AG09319 (cell line): ENCODE measurements at places on chromosomes 7 and 10.

- DNase-seq = no peak
Measured at GRCh38 chr10:104293781-104294321, 24.9 kb downstream of the GSTO2 start.

- DNase-seq = no peak
Measured at GRCh38 chr10:88330174-88330573, 252.9 kb downstream of the RNLS start.

- DNase-seq = no peak
Measured at GRCh38 chr10:49178489-49179471, 9.4 kb downstream of the TMEM273 start.

DNA sequence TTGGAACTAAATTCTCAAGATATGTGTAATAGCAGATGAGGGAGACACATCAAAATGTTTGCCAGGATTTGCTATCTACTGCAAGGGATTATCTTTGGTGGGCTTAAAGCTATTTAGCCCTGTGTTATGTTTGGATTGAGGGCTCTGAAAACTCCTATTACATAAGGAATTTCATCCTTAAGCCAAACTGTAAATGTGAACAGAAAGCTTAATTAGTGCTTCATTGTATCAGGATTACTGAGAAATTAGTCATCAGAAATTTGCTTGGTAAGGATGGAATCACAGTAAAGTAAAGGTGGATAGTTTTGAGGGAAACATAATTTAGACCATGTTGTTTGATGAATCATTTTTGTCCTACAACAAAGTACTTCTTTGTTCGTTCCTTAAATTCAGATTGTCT lies 8.3 kb downstream of the ANKRD7 start:
- no peak for DNase-seq

- no peak for DNase-seq
Measured at GRCh38 chr10:131626274-131626673, 274.5 kb upstream of the PPP2R2D start.

- no peak for DNase-seq
Measured at GRCh38 chr10:96136810-96137209, 6.7 kb downstream of the ZNF518A start.

DNA sequence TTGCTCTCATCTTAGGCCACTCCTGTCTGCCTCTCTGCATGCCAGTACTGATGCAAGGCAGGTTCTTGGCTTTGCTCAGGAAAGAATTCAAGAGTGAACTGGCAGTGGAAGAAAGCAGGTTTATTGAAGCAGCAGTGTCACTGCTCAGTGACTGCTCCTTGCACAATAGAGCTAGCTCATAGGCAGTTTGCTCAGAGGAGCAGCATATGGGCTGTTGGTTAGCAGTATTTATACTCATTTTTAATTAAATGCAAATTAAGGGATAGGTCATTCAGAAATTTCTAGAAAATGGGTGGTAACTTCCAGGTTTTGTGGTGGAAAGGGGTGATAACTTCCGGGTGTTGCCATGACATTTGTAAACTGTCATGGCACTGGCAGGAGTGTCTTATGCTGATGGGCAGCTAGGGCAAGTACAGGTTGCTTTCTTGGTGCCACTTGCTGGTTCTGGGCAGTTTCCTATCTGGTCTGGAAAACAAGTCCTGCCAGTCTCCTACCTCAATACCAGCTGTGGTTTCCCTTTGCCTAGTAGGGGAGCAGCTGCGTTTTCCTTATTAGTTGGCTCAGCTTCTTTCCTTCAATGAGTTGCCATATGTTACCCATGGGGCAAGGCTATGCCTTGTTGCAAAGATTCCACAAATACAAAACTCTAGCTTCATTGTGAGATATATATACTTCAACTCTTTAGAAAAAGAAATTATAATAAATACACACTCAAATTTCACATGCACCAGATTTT lies 64.8 kb upstream of the CALD1 start:
- DNase-seq = no peak

GRCh38 chr7:100621554-100621953 lies 9.2 kb downstream of the MOSPD3 start:
- no peak for DNase-seq

DNA sequence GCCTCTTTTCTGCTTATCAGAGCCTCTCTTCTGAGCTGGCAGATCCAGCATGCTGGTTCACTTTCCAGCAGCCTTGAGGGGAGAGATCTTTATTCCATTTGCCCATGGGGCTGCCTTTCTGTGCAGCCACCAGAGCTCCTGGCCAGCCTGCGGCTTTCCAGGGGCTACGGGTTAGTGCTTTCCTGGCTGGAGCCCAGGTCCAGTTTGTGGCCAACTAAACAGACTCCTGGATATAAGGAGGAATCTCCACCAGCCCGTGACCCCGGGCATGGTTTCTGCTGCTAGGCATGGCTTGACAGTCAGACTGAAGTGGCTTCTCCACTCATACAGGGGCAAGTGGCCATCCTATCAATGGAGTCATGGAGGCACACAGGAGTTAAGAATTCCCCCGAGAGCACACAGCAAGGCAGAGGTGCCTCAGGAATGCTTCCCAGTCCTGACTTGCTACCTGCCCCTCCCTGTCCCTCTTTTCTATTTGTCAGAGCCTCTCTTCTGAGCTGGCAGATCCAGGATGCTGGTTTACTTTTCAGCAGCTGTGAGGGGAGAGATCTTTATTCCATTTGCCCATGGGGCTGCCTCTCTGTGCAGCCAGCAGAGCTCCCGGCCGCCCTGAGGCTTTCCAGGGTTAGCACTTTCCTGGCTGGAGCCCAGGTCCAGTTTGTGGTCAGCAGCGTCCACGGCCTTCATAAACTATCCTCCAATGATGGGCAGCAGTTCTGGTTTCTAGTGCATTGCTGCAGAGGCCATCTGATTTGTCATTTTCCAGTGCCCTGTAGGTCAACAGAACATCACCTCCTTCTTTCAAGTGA lies 35.9 kb downstream of the TSPAN15 start:
- no peak for DNase-seq

- no peak for DNase-seq
Measured at GRCh38 chr7:77783545-77783944, 14.7 kb downstream of the TMEM60 start.
